NCI-H1930 (cell line): ENCODE measurements at places on chromosomes 6 and 20.

DNA sequence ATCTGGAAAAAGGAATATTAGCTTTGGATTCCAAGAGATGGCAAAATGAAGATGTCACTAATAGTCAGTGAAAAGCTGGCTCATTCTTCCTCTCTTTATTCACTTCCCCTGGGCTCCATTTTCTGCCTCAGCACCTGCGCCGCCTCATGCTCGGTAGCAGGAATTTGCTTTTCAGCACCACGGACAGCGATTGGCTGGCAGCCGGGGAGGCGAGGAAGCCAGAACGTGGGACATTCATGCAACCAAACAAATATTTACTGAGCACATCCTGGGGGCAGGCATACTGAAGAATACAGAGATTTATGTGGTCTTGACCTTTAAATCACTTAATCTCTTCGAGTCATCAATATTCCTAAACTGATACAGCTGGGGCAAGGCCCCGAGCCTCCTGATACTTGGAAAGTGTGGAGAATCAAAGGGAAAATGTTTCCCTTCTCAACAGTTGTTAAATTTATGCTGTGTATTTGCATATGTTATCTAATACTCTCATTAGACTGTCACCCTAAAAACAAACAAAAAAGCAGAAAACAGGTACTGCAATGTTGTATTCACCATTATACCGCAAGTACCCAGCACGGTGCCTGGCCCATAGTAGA lies 12.1 kb upstream of the PDYN start:
- DNase-seq, result no peak

- no peak for DNase-seq
Observed at GRCh38 chr6:151425561-151425960, 26.4 kb downstream of the RMND1 start.

DNA sequence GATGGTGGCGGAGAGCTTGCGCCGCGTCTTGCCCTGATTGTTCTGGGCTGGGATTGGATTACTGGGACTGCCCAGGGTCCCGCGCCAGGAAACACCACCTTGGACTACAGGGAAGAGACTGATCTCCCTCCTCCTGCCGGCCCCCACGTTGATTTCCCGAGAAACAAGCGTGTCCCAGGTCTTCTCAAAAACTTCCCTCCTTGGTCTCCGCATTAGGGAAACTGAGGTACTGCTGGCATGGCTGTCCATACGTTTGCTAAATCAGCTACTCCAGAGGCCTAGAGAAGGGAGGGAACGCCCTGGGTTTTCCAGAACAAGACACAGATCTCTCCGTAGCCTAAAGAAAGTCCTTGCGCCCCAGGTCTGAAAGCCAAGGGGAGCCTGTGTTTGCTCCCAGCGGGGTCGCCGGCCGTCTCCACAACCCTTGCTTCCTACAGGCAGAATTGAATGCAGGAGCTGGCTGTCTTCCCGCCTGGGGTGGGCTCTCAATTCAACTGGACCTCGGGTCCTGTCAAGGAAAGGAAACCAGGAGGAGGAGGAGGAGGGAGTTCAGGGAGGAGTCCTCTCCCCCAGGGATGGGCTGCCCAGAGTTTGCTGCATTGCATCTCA lies 29.2 kb downstream of the TFAP2A start:
- no peak for DNase-seq

- DNase-seq, result no peak
Observed at GRCh38 chr20:39871013-39871412, 818.0 kb downstream of the MAFB start.

DNA sequence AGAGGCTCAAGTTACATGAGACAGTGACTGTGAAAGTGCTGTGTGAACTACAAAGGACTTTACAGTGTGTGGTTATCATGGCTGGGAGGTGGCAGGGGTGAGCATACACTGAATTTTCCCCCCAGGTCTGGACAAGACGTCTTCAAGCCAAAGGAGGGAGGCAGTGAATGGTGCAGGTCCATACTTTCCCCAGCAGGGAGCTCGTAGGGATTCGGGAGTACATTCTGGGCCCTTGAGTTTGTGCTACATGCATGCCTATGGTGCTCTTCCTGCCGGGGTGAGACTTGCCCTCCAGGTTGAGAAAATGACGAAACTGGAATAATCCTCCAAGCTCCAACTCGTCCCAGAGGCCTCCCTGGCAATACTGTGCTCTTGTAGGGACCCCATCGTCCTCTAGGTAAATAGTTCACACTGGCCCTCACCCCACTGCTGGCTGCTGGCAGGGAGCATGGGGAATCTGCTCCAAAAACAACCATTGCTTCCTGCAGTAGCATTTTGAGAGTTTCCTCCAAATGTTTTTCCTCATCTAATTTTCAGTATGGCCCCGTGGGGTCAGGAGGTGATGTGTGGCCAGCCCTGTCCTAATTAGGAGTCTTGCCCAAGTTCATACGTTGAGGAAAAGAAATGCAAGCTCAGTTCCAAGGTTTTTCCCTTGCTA lies 57.6 kb downstream of the ZNF831 start:
- no peak for DNase-seq

DNA sequence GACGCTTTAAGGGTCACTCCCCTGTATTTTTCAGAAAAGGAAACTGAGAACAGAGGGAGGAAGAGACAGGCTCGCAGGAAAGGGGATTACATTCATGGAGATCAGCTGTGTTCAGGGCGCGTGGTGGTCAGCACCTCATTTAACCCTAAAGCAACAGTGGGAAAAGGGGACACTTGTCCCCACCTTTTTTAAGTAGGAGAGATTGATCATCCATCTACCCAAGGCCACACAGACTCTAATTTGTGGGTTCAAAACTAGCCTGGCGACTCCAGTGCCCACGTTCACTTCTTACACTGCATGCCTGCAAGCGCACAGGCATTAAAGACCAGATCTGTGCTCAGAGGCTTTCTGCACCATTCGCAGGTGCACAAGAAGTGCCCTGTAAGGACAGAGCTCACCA lies 167.9 kb upstream of the SNX9 start:
- no peak for DNase-seq

DNA sequence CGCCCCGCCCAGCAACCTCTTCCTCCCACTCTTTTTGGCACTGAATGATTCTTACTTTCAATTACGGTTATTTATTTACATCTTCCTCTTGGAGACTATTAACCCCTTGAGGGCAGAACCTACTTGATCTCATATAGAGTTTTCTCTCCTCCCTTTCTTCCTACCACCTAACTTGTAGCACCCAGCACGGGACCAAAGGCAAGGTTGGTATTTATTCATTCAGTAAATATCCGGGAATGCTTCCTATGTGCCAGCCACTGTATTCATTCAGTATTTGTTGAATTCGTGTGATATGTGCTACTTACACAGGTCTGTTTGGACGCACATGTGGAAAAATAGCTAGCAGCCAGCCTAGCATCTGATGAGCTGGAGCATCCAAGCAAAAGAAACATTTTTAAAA lies 1.3 kb upstream of the CNKSR3 start:
- no peak for DNase-seq

- no peak for DNase-seq
Observed at GRCh38 chr6:63066055-63066704, 145.1 kb upstream of the FKBP1C start.

DNA sequence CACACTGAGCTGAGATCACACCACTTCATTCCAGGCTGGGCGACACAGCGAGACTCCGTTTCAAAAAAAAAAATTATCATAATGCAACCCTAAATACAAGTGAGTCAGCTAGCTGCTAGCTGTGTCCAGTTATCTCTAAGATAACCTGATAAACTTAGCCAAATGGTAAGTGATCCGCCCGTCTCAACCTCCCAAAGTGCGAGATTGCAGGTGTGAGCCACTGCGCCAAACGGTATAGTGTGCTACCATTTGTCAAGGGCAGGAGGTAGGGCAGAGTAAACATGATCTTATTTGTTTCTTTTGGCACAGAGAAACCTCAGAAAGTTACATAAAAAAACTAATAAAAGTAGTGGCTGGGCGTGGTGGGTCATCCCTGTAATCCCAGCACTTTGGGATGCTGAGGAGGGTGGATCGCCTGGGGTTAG lies 4.7 kb upstream of the C6orf132 start:
- DNase-seq, result no peak

- no peak for DNase-seq
Observed at GRCh38 chr6:158819977-158820622, 932 bp upstream of the EZR start.

DNA sequence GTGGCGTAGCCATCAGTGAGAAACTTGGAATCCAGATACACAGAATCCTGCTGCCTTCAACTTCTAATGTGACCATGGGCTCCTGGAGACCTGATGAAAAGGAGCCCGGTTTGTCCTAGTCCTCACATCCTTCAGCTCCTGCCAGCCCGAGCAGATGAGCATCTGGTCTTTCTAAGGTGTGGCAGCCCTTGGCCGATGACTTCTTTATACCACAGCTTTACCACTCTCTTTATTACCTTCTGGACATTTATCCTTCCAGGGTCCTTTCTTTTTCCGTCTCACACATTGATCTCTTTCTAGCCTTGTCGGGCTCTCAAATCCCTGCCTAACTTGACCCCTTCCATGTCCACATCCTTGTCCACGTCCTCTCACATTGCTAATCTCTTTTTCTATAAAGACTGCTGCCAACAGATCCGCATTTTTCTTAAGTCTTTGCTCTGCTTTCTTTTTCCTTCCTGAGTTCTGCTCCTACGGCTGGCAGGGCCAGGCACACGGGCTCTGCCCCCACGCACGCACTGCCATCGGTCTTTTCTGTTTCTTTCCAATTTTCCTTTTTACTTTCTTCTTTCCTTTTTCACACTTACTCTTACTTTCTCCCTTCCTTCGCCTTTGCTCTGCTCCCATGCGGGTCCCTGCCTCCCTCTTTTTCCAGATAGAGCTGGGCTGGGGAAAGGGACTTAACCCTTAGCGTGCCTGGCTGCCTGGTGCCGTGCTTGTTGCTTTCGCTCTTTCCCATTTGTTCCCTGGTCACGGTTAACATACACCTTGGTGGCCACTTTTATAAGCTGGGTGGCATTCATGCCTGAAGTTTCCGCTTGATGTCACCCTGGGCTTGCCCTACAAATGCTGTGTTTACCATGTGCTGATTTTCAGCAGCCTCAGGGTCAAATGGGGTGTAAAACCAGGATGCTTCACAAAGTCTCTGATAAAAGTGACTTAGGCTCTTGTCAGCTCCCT lies 9.4 kb upstream of the GMPR start:
- DNase-seq, result no peak

GRCh38 chr6:70282919-70283461 lies 19.9 kb downstream of the COL9A1 start:
- DNase-seq, result no peak

DNA sequence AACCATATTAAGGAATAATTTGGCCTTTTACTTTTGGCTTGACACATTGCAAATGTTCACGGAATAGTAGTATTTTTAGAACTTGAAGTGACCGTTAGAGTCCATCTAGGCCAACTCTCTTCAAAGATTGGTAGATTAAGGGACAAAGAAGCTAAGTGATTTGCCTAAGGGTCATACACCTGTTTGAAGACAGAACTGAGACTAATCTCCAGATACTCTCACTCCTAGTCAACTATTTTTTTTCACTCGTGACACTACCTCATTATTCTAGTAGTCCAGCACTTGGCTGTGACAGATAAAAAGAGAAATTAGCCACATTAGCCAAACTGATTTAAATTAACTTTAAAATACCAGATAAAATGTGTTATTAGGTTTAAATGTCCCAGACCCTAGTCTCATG lies 10.6 kb downstream of the ACSS2 start:
- DNase-seq, result no peak

- DNase-seq, result no peak
Observed at GRCh38 chr6:20789162-20789561, 254.9 kb downstream of the CDKAL1 start.

DNA sequence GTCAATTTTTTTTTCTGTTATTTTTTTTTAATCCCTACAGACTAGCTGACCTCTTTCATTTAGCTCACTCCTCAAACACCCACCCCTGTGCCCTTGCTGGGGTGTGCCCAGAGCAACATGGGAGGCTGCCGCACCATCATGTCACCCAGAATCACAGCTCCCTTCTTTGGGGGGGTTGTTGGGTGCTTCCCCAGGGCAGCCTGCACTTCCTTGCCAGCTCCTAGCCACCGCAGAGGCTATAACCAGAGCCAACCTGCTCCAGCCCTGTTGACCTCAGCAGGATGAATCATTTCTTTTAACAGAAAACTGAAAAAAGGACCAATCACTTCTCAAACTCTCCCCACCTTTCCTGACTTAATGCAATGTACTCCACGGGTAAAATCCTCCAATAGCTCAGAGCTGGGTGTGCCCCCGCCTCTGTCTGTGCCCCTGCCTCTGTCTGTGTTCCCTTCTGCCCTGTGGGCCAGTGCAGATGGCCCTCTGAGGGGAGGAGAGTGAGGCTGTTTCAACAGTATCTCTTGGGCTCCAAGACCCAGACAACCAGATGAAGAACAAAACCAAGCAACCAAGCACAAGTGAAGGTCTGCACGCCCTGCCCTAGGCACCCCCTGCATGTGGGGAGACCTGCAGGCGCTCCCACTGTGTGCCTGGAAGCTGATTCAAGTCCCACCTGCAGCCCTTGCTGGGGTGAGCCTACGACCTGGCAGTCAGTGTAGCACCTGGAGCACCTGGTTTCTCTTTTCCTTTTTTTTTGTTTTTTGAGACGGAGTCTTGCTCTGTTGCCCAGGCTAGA lies 67.7 kb downstream of the PYGB start:
- DNase-seq, result no peak

DNA sequence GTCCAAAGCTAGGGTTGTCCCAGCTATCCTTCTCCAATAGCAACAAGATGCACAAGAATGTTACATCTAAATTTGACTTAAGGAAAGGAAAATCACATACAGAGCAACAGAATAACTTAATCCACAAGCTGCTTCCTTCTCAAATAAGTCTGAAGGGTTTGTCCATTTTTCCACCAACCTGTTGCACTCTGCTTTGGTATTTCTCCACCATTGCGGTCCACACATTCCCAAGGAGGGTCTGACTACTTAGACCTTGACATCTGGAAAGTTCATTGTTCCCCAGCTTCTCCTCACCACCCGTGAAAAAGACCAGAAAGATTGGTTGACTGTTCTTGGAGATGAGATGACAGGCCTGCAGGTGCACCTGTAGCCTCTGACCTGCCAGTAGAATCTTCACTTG lies 72.5 kb downstream of the PDSS2 start:
- no peak for DNase-seq

DNA sequence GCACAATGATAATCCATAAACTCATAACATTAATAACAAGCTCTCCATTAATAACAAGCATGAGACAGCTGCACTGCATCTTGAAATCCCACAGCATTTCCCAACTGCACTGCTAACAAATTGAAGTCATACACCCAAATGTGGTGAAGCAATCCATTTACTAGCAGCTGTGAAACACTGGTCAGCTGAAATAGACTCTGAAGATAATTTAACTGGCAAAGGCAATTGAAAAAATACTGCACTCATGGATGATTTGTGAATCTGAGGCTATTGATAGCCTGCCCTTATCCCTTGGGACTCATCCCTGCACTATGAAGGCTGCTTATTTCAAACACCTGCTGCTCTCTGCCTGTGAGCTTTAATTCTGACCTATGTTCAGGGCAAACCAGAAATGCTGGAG lies 49.1 kb upstream of the PLCB1 start:
- no peak for DNase-seq

DNA sequence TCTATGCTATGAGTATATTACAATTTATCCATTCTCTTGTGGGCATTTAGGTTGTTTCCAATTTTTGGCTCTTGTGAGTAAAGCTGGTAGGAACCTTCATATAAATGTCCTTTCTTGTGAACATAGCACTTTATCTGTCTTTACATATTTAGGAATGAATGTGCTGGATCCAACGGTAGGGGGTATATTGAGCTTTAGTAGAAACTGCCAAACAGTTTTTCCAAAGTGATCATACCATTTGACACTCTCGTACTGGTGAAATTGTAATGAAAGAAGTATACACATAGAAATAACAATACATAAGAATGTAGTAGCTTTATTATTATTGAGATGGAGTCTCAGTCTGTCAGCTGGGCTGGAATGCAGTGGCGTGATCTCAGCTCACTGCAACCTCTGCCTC lies 30.9 kb upstream of the ARMH2 start:
- DNase-seq, result no peak

- no peak for DNase-seq
Observed at GRCh38 chr20:48667481-48667880, 160.3 kb downstream of the PREX1 start.
